NCI-H510A (cell line): ENCODE measurements at places on chromosomes 6 and 20.

- no peak for DNase-seq
These were observed 42.4 kb downstream of the RIPOR2 start for GRCh38 chr6:24893342-24893850.

GRCh38 chr6:109229536-109229935 is 134.2 kb downstream of the CEP57L1 start:
- no peak for DNase-seq

DNA sequence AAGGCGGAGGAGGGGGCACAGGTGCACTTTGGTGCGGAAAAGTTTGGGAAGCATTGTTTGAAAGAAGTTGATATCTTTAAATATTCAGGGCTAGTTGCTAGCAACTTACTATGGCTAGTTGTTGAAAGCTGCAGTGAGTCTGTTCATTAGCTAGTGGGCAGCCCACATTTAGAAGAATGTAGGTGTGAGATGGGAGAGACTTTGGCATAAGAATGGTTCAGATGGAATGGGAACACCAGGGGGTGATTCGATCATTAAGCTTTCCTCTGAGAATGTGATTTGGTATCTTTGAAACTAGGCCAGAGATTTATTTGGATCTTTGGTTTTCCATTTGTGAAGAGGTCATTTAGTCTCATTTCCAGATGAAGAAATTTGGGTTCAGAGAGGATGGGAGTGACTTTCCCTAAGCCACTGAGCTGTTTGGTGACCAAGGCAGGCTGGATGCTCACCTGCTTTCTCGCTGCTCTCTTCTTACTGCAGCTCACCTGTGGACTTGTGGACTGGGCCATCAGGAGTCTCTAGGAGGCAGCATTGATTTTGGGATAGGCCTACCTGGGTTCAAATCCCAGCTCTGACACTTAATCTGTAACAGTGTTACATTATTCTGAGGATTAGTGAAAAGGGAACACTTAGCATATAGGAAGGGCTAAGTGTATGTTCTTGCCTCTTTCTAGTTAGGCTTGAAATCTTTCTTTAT is 62.9 kb downstream of the CARMIL1 start:
- no peak for DNase-seq

DNA sequence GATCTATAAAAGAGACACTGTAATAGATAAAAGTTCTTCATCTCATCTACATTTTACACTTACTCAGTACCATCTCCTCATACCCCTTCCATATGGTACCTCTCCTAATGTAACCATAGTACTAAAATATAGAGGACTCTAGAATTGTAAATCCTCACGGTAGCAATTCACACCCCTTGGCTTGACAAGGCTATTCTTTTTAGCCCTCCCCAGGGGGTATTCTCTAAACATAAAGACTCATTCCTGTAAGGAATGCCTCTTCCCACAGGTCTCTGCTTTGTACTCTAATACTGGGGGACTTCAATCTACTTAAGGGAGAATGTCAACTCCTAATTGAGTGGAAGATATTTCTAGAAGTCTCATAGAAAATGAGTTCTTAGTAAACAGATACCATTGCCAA is 85.9 kb downstream of the VIP start:
- DNase-seq, result no peak

- DNase-seq, result no peak
These were observed 69.4 kb upstream of the KIF25 start for GRCh38 chr6:167928111-167928510.

DNA sequence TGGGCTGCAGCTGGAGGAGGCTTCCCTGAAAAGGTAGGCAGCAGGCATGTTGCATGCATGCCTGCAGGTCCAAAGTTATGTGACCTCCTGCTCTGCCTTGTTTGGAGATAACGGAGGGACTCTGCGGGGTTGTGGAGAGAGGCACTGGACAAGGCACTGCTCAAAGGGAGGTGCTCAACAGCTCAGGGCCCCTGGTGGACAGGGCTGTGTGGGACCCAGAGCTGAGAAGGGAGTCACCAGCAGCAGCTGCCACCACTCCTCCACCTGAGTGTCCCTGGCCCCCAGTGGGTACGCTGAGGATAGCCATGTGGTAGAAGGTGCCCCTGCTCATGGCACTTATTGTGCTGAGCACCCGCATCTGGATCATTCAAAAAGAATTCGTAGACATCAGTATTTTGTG is 15.5 kb upstream of the CST8 start:
- no peak for DNase-seq
